Inflammatory macrophage treated with lipopolysaccharide for 1 hour (primary cell): ENCODE measurements at places on chromosomes 6 and 20.

DNA sequence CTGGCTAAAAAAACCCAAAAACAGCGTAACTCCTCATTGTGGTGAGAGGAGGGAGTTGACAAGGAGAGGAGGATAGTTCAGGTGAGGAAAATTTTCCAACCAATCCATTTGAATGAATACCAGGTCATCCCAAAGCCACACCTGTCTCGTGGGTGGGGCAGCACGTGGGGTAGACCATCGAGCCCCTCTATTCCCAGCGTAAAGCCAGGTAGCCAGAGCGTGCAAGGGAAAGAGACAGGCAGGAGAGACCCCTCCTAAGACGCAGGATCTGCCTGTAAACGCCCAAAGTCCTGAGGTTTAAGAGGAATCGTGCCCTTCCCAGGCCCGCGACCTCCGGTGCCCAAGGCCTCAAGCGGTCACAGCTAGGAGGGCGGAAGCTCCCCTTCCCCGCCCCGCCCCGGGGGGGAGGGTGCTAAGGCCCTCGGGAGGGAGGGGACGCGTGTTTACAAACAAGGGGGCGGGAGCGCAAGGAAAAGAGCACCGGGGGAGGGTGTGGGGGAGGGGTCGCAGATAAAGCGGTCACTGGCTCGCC, 712 bp downstream of the RXRB start:
- DNase-seq: peak; percentile 74

GRCh38 chr20:15220009-15220656, 882.7 kb upstream of the FLRT3 start:
- DNase-seq: no peak

GRCh38 chr6:29777310-29777709, 50.3 kb upstream of the HLA-G start:
- peak; percentile 96 for DNase-seq

GRCh38 chr6:40599555-40599954, 12.4 kb upstream of the LRFN2 start:
- DNase-seq: no peak

GRCh38 chr6:90895299-90896074, 308.6 kb upstream of the MAP3K7 start:
- no peak for DNase-seq

DNA sequence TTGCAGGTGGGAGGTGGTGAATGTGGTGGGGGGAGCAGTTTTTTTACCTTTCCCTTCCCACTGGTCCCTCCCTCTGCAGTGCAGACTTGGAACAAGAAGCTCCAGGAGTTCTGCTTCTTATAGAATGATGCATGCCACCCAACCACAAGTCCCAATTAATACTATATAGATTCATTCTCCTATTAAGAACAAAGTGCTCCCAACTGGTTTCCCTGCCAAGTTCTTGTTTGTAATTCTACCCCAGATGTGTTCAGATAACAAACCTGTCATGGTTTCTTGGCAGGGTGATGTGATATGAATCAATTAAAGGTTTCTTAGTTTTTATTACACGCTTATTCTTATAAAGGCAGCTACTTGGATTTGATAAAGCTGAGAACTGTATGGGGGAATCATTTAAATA, 23.9 kb downstream of the HDDC2 start:
- DNase-seq: no peak

GRCh38 chr20:63553251-63553932, 567 bp upstream of the FNDC11 start:
- DNase-seq: peak; percentile 89

DNA sequence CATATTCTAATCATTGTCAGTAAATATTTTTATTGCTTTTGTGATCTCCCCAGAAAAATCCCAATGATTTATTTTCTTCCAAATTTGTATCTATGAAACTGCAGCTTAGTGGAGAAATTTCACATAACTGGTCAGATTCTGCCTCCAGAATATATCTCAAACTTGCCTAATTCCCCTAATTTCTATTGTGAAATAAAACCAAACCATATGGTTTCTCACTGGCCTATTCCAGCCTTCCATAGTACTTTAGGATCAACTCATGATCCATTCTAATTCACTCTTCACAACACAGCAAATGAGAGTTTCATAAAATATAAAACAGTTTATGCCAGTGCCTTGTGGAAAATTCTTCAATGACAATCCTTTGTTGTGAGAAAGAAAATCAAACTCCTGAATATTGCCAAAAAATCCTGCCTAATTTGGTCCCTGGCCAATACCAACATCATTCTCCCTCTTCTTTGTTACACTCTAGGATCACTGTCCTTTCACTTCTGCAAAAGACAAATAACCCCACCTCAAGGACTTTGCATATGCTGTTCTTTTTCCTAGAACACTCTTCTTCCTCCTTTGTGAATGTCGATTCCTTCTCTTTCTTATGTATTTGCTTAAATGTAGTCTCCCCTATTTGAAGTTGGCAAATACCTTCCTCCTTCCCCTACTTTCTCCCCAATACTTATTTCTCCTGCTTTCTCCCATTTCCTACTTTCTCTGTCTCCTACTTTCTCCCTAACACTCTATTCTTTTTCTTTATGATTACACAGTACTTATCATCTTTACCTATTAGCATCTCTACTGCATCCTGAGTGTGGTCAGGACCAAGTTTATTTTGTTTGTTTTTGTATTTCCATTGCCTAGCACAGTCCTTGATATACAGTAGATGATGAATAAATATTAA, 587.5 kb downstream of the RFPL4B start:
- DNase-seq: no peak

- no peak for DNase-seq
Observed at GRCh38 chr20:38789503-38790199, 15.8 kb upstream of the PPP1R16B start.

DNA sequence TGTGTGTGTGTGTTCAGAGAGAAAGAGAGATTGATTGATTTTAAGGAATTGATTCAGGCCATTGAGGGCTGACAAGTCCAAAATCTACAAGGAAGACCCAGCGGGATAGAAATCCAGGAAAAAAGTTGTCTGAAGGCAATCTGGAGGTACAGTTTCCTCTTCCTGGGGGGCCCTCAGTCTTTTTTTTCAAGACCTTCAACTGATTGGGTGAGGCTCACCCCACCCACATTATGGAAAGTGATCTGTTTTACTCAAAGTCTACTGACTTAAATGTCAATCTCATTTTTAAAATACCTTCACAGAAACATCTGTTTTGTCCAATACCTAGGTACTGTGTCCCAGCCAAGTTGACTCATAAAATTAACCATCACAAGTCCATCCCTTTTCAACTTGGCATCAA, 243.0 kb upstream of the PLN start:
- no peak for DNase-seq

- DNase-seq: peak; percentile 70
Observed at GRCh38 chr20:9523636-9524035, 9.2 kb downstream of the LAMP5 start.

- DNase-seq: no peak
Observed at GRCh38 chr6:71157345-71157744, 131.3 kb upstream of the OGFRL1 start.

DNA sequence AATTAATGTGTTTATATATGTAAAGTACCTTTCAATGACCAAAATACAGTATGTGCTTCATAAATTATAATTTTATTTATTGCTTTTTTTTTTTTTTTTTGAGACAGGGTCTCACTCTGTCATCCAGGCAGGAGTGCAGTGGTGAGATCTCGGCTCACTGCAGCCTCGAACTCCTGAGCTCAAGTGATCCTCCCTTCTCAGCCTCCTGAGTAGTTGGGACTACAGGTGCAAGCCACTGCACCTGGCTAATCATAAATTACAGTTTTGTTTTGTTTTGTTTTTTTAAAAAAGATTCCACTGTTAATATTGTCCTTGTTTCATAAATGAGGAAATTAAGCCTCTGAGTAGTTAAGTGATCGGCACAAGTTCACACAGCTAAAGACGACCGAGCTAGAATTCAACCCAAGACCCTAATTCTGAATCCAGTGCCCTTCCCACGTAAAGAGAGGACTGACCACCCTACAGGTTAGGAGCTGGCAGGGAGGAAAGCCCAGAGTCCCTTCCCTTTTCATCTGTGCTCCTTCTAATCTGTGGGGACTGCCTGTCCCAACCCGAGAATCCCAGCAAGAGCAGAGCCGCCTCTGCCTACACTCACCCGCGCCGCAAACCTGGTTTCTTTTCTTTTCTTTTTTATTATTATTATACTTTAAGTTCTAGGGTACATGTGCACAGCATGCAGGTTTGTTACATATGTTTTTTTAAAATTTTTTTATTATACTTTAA, 8.5 kb upstream of the GDF5 start:
- DNase-seq: no peak

DNA sequence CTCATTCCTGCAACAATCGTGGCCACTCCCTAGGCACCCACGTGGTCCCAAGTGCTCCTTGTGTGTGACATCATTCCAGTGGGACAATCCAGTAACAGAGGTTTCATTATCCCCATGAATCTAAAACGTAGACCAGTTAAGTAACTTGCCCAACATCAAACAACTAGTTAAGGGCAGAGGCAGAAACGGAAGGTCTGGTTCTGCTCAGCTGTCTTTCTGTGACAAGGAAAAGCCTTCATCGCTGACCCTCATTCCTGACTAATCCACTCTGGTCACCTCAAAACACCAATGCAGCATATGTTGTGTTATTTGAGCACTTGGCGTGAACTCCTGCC, 261.4 kb upstream of the JARID2 start:
- DNase-seq: no peak

DNA sequence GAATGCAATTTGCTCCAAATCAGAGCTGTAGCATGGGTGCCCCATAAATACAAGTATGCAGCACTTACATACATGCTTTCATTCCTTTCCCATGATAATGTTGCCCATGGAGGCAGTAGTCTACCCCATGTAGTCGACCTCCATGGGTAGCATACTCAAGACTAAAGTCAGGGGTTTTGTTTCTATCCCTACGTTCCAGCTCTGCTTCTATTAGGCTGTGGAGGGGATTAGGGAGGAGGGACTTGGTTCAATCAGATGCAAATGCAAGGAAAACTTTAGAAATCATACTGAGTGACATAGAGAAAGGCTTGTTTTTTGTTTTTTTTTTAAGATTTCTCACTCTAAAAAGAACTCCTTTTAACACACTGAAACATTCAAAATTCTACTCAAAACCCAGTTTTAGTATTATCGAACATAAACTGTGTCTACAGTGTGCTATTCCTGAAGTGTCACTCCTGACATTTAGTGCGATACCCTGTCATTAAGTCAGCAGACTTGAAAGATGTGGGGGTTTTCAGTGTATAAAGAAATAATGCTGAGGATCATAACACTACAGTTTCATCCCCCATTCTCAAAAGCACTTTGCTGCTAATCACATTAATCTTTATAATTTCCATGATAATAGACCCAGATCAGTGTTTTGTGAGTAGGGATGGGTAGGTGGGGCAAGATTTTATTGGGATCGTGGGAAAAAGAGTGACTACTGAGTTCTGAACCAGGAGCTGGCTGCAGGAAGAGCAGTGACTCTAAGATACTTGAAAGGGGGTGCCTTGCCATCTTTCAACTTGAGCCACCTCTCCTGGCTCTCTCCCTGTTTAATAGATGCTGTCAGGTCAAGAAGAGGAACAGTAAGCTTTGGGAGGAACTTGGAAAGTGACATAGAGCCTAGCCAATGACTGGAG, 40.4 kb upstream of the SCML4 start:
- DNase-seq: no peak

DNA sequence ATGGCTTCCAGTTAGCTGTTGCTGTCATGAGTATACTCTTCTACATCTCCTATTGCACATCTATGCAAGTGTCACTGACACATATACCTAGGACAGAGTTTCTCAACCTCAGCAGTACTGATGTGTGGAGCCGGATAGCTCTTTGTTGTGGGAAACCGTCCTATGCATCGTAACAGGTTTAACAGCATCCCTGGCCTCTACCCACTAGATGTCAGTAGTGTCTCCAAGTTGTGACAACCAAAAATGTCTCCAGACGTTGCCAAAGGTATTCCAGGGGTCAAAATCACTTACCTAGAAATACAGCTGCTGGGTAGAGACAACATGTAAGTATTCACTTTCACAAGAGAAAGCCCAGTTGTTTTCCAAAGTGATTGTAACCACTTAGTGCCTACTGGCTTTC, 637.6 kb downstream of the RNF144B start:
- no peak for DNase-seq

- peak; percentile 59 for DNase-seq
Observed at GRCh38 chr6:159908535-159908934, 17.7 kb downstream of the MAS1 start.

DNA sequence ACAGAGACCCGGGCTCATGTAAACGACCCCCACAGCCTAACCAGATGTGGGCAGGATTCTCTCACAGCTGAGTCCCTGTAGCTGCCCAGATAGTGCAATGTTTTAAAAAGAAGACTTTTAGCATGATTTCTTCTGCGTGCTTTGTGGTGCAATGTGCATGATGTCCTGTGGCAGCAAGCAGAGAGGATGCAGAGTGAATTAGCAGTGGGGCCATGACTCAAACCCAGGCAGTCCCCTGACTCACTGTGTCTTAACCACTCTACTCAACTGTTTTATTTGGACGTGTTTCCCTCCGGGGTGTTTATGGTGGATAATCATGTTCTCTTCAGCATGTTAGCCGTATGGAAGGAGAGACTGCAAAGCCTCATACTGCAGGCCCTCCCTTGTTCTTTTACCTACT, 247.9 kb downstream of the SLC24A3 start:
- DNase-seq: no peak

GRCh38 chr20:50310673-50311051, 120.0 kb downstream of the CEBPB start:
- no peak for DNase-seq

DNA sequence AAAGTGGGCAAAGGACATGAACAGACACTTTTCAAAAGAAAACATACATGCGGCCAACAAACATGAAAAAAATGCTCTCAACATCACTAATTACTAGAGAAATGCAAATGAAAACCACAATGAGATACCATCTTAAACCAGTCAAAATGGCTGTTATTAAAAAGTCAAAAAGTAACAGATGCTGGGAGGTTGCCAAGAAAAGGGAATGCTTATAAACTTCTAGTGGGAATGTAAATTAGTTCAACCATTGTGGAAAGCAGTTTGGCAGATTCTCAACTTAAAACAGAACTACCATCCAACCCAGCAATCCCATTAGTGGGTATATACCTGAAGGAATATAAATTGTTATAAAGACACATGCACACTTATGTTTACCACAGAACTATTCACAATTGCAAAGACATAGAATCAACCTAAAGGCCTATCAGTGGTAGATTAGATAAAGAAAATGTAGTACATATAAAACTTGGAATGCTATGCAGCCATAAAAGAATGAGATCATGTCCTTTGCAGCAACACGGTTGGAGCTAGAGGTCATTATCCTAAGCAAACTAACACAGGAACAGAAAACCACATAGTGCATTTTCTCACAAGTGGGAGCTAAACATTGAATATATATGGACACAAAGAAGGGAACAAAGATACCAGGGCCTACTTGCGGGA, 16.3 kb downstream of the CENPQ start:
- DNase-seq: no peak

GRCh38 chr6:130269969-130270635, 47.4 kb upstream of the SAMD3 start:
- DNase-seq: no peak

- DNase-seq: peak; percentile 90
Observed at GRCh38 chr20:1858871-1859270, 36.3 kb upstream of the SIRPA start.
